T-helper 22 cell (primary cell): ENCODE measurements at places on chromosomes 5 and 9.

DNA sequence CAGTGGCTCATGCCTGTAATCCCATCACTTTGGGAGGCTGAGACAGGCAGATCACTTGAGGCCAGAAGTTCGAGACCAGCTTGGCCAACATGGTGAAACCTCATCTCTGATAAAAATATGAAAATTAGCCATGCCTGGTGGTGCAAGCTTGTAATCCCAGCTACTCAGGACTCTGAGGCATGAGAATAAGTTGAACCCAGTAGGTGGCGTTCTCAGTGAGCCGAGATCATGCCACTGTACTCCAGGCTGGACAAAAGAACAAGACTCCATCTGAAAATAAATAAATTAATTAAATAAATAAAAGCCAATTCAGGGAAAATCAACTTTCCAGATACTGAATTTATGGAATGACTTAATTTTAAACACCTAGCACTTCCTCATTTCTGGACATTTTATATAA, 1722.1 kb downstream of the MAT2B start:
- no peak for DNase-seq

DNA sequence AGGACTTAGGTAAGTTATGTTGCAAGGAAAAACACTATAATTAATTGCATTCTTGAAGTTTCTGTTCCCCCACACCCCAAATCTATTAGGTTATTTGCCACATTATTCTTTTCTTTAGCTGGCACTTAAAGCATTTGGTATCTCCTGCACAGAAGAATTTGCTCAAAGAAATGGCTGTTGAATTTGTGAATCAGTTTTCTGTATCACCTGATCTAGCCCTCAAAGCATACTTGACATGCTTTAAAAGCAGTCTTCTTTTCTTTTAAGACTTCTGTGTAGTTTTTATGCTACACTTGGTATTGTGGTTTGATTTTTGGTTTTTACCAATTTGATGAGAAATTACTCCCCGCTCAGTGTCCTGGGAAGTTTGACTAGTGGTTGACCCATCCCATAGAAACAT, 69.1 kb downstream of the RIC1 start:
- DNase-seq: no peak

DNA sequence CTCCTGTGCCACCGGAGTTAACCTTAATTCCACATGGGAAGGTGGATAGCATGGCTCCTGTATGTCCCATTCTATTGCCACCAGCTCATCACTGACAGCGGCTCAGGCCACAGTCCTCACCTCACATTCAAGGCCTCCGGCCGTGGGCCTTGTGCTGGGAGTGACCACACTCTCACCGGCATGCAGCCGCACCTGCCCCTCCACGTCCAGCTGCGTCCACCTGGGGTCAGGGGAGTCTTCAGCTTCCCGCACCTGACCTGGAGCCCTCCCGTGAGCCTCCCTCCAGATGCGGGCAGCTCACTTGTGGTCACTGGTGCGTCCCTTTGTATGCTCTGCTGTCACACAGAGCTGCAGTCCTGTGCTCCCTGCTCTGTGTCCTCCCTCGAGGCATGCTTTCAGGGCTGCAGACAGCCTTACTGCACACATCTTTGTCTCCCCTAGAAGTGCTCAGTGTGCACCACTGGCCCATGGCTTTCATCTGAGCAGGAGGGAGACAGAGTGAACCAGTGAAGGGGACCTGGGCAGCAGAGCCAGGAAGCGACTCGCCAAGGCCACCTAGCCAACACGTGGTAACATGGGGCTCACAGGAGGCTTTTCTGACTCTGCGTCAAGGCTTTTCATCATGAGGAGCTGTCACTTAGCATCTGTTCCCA, 210.1 kb downstream of the ERCC6L2 start:
- no peak for DNase-seq

DNA sequence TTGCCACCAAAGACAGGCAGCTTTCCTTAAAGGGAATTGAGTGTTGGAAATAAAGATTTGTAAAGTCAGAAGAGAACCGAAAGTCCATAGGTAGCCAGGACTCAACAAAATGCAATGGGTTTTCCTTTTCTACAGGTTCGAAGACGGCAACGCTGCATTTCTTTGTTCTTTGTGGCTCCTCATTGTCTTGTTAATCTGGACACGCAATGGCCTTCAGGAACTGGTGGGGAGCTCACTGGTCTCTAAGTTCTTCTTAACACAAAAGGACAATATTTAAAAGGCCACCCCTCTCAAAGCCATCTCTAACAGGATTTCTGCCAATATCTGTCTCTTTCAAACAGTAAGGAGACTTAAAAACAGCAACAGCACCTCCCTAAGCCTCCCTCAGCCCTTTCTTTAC, 170.6 kb downstream of the RMI1 start:
- DNase-seq: no peak
